ENCODE measurements at places on chromosomes 7 and 10.

GRCh38 chr10:95560278-95561176 is 644 bp downstream of the SORBS1 start:
- DNase-seq, result no peak

- DNase-seq, result no peak
These were observed 70.4 kb downstream of the HERPUD2 start for GRCh38 chr7:35624299-35625186.

GRCh38 chr10:50951365-50951764 is 65.9 kb upstream of the A1CF start:
- no peak for DNase-seq

GRCh38 chr7:139825666-139826290 is 3.3 kb upstream of the TBXAS1 start:
- DNase-seq, result no peak

- no peak for DNase-seq
These were observed 152.4 kb downstream of the GATA3 start for GRCh38 chr10:8206882-8207281.

DNA sequence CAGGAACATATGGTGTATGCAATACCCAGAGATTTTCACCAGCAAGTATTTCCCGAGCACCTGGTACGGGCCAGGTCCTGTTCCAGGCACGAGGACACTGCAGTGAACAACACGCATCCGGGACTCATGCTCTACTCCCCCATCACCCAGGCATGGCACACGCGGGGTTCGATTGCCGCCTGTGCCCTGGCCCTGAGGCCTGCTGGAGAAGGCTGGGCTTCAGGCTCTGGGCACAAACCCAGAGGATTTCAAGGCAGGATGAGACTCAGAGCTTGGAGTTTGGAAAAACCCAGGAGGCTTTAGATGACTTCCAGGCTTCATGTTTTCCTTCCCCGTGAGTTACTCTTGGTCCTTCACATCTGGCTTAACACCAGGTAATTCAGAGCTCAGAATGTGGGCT is 143.5 kb downstream of the NEURL1 start:
- DNase-seq, result no peak

DNA sequence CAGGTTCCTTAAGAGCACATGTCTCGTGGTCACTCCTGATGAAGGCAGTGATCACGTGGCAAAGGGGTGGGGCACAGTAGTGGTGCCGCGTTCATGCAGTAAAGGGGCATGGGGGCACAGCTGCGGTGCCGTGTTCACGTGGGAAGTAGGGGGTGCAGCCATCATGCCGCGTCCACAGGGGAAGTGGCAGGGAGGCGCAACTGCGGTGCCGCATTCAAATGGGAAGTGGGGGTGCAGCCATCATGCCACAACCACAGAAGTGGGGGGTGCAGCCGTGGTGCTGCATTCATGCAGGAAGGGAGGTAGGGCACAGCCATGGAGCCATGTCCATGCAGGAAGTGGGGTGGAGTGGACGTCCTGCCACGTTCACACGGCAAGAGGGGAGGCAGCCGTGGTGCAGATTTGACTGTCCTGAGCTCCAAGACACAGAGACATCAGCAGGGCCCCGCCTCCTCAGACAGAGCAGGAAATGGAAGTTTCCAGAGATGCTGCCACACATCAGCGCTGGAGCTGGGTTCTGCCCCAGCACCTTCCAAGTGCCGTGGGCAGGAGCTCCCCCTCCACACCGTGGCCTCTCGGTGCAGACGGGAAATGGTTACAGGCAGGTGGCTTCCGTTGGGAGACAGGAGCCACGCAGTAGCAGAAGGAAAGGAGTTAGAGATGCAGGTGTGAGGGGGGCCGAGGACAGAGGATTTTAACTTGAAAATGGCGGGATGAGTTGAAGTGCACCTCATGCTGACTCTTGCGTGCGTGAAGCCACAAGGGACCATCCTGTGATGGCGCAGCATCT is 95.0 kb upstream of the DDC start:
- DNase-seq, result peak; percentile 21

DNA sequence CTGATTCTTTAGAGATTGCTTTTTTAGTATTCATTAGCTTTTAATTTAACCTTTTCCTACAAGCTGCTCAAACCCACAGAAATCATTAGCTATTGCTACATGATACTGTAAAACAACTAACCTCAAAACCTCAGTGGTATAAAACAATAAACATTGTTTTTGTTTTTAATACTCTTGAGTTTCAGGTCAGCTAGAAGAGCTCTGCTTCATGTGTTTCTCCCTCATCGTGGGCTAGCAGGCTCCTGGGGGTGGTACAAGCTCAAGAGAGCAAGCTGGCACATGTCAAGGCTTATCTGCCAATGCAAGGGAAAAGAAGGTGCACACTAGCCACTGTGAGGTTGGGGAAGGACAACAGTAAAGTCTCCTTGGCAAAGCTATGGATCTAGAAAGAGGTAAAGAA is 232.9 kb upstream of the PHF14 start:
- DNase-seq, result no peak

DNA sequence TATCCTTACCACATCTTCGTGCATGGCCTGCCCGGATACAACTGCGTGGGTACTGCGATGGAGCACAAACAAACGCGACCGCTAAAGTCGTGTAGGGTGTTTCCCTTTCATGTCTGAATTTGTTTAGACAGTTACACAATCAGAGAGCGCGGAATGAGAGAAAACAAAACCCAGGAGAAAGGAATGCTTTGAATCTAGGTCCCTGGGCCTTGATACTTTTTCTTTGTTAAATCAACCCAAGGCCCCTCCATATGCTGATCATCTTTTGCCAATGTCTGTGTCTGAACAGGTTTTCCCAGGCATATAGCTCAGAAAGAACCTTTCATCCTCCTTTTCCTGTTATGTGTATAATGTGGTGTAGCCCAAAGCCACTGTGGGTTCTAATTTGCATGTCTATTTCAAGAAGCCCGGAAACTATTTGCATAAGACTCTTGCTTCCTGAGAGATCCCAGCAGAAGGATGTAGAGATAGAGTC is 145.8 kb downstream of the FRMD4A start:
- no peak for DNase-seq

DNA sequence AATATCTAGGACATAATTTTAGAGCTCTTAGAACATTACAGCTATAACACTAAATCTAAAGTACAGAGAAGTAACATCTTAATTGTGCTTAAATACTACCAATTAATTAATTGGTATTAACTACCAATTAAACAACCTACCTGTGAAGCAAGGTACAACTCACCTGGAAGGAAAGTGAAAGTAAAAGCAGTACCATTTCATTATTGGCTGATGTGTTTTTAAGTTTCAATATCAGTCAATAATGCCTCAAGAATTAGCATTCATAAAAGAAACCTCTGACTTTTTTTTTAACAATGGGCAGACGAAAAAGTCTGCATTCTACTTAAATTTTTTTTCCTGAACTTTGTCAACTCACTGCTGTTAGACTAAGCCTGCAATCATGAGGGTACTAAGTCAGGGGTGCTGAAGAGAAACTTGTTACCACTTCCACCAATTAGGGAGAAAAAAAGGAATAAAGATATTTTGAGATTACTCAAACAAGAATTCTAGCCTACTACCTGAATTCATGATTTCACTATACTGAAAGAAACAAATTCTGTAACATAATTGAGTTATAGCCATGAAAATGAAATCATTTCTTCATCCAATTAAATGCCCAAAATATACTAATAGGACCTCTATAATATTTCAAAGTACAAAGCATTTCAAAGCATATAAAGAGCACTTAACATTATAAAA is 19.9 kb downstream of the UPF2 start:
- no peak for DNase-seq

All from bone marrow (tissue), 2 donors.